Psoas muscle (tissue), 8 donors: ENCODE measurements at places on chromosomes 4 and X. TPM values are rescaled to one million over a fixed set of nuclear protein-coding genes. Genes with fewer than 3 reads are reported as not detected.

DNA sequence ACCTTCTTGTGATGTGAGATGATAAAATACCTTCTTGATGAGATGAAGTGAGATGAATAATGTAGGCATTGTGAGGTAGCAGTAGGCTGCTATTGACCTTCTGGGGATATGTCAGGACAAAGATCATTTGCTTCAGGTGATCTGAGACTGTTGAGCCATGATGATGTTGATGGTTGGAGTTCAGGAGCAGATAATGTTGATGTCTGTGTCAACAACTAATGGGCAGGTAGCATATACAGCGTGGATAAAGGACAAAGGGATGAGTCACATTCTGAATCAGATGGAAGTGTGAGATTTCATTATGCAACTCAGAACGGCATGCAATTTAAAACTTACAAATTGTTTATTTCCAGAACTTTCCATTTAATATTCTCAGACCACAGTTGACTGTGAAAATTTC lies 57.3 kb downstream of the RAP1GDS1 start:
- no peak for DNase-seq

DNA sequence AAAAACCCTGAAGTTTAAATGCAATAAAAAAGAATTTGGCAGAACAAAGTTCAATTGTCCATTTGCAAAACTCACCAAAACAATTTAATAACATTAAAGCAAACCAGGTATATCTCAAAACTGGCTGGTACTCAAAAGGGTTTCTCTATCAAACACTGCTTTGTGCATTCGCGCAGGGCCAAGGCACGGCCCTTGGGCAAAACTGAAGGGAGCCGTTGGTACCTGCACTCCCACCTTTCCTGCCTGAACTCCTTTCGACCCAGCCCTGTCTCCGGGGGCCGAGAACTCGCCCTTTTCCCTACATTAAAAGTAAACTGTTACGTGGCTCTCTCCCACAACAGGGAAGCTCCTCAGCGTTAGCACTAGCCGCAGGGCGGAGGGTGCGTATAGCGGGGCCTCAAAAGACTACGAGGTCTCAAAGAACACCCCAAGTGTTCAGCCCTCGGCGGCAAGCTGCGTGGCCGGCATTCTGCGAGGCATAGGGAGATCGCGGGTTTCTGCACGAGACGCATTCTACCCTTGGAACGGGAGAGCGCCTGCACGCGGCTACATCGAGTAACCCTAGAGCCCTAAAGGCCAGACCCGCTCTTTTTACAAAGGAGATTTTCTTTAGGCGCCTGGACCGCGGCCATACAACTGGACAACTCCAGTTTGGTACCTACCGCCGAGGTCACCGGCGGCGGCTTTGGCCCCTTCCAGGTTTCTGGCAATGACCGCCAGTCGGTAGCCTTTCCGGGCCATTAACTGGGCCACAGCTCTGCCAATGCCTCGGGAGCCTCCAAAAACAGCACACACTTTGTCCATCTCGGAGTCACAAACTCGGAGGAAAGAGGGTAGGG lies 550 bp downstream of the CBR4 start:
- peak; percentile 82 for DNase-seq

DNA sequence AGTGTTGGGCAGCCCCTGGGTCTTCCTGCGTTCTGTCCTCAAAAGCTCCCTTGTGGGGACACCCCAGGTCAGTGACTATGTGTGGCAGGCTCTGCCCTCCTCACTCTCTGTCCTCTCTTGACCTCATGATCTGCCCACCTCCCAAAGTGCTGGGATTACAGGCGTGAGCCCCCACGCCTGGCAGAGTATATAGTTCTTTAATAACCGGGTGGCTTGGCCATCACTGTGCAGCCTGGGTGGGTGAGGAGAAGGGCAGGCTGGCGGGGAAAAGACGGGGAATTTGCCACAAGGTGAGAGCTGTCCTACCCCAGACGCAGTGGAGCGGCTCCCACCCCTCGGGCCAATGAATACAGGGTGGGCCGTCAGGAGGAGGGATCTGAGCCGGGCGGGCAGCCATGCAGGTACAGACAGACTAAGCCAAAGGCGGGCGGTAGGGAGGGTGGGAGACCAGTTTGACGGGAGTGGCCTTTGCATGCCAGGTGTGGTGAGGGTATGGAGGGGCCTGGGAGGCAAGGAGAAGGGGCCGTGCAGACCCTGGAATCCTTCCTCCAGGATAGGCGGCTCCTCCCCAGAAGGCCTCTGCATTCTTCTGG lies 2.5 kb downstream of the SH3BP2 start:
- peak; percentile 11 for DNase-seq

- DNase-seq, result no peak
These were observed 28.6 kb upstream of the CYP2U1 start for GRCh38 chr4:107902715-107903114.

GRCh38 chrX:22652596-22652995 lies 347.2 kb upstream of the DDX53 start:
- DNase-seq, result no peak

DNA sequence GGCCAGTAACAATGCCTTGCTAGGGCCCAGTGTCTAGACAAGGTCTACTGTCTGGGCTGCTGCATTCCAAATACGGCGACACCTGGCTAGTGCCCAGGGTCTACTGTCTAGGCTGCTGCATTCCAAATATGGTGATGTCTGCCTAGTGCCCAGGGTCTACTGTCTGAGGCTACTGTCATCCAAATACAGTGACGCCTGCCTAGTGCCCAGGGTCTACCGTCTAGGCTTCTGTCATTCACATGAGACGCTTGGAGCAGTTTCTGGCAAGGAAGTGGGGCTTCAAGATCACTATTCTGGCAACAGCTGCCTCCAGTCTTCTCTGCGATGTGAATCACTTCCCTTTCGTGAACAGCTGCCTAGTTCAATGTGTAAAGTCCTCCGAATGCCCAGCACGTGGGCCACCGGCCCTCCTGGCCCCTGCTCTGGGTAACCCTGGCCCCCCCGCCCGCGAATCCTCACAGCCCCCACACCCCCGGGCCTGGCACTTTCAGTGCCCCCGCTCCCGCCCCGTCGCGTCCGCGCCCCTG lies 12.7 kb downstream of the ACOX3 start:
- no peak for DNase-seq

DNA sequence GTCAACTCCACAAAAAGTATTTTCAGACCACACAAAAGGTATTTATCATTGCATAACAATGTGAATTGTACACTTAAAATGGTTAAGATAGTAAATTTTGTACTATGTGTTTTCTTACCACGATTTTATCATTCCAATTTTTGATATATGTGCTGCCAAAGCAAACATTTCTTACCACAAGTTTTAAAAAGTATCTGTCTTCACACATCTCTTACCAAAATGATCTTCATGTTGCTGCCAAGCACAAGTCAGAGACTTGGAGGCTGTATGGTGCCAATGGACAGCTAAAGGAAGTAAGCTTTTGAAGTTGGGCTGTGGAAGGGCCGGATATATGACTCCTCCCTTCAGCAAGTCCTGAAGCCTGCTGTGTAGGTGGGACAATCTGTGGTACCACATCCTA lies 67.9 kb downstream of the TMLHE start:
- DNase-seq, result no peak

- no peak for DNase-seq
These were observed 67.5 kb downstream of the MGST2 start for GRCh38 chr4:139732991-139733570.

DNA sequence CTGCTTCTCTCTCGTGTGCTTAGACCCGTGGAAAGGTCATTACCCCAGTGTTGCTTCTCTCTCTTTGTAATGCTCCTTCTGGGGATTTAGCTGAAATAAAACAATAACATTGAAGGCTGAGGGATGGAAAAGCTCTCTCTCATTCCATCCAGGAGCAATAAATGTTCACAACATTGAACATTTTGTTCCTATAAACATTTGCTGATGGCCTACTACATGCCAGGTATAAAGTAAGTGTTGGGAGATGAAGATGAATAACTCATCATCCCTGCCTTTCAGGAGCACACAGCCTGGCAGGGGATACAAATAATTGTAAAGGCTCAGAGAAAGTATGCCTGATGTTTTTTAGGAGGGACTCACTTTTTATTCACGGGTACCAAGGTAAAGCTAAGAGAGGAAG lies 158.1 kb downstream of the KDR start:
- no peak for DNase-seq

- DNase-seq, result no peak
These were observed 38.6 kb upstream of the NEIL3 start for GRCh38 chr4:177271091-177271490.

DNA sequence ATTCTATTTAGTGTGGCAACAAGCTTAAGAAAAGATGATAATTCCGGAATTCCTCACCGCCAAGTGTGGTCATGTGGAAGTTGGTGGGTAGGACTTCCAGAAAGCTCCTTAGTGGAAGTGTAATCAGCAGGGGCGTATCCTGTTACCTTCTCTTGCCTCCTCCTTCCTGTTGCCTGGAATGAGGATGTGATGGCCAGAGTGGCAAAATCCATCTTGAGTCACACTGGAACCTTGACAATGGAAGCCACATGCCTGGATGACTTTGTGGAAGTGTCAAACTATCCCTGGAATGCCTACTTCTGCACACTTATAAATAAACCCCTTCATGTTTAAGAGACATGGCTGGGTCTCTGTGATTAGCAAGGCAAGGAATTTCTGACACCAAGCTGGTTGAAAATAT lies 191.0 kb downstream of the PRDM5 start:
- no peak for DNase-seq

DNA sequence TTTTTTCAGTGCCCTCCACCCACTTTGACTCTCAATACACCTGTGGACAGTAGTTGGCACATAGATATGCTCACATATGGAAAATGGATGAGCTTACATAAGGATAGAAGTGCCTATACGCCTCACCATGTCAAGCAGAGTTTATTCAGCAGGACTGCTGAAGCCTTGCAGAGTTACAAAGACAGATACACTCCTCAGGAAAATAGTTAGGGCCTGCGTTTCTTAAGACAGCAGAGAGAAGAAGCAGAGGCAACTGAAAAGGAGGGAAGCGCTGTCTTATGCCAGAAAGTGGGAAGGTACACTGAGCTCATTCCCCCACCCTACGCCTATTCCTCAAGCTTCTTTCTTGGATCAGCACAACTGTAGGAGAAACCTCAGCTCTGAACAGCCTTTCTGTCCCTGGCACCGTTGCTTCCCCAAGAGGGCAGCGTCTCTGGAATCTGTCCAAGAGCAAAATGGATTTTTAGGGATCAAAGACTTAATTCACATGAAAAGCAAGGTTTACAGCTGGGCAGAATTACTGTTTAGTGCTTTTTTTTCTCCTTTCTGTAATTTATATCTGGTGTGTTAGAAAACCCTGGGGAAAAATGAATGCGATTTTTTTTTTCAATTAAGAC lies 37.3 kb upstream of the MBTPS2 start:
- no peak for DNase-seq

DNA sequence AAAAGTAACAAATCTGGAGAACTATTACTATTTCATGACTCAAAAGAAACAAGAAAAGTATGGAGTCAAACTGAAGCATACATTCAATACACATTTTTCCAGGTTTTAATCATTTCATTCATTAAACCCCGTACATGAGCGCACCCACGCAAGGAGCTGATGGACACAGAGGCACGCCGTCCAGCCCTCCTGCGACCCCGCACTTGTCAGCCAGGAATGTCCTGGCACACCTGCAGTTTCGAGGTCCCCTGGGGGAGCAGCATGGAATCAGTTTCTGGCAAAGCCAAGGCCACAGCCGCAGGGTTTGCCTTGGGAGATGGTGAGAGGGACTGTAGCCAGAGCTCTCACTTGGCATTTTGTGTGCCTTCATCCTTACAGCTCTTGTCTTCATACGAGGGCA lies 12.8 kb upstream of the SLC2A9 start:
- DNase-seq, result no peak

GRCh38 chr4:338759-339097 lies 1.1 kb downstream of the ZNF141 start:
- no peak for DNase-seq

DNA sequence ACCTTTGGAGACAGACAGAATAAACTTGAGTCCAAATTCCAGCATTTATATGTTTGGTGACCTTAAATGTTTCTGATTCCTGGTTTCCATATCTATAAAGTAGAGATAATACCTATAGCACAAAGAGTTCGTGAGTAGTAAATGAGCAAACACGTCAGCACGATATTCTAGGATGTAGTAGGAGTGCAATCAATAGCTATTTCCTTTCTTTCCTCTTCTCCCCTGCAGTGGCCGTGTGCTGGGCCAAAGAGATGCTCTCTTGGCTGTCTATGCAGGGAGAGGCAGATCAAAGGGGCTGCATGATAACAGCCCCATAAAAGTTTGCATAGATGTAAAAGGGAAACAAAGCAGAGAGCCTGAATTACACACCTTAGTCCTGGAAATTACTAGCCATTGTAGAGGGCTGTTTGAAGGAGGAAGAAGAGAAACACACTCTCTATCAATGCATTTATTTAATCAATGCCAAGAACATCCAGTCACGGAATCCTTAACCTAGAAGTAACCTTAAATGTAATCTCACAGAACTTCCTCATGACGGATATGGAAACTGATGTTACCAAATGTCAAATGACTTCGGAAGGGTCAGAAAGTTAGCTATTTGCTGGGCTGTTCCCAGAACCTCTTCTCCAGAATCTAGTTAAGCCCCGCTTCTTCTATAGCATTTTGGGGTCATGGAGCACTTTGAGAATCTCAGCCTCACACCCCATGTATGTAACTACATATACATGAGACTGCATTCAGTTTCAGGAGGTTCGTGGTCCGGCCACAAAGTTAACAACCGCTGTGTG lies 35.5 kb upstream of the PLAC8 start:
- no peak for DNase-seq

DNA sequence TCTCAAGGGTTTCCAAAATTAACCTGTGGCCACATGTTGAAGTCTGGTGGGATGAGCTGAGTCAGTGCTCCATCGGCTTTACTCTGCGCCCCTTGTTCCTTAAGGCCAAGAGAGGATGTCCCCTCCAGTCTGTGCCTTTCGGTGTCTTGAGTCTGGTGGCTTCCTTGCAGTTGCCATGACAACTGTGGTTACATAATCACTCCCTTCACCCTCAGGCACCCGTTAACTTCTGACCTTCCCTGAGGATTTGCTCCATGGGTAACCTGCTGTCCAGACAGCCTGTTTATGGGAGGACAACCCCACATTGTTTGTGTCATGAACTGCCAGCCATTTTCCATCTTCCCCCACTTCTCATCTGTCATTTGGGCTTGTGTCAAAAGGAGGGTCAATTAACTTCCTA lies 401.1 kb upstream of the LCORL start:
- no peak for DNase-seq

The MAGEA11 gene
- polyA plus RNA-seq, result not detected

The CHM gene
- 8.2 TPM for polyA plus RNA-seq

The SSX2B gene
- polyA plus RNA-seq, result not detected

The CUL4B gene
- 6.0 TPM for polyA plus RNA-seq

The ABCG2 gene
- polyA plus RNA-seq, result 0.09 TPM

The TEX13D gene
- not detected for polyA plus RNA-seq

The SRPX gene
- polyA plus RNA-seq, result 19.7 TPM

The ANXA10 gene
- not detected for polyA plus RNA-seq

The GYPA gene
- polyA plus RNA-seq, result not detected
